ENCODE measurements at places on chromosomes 11 and 22.

DNA sequence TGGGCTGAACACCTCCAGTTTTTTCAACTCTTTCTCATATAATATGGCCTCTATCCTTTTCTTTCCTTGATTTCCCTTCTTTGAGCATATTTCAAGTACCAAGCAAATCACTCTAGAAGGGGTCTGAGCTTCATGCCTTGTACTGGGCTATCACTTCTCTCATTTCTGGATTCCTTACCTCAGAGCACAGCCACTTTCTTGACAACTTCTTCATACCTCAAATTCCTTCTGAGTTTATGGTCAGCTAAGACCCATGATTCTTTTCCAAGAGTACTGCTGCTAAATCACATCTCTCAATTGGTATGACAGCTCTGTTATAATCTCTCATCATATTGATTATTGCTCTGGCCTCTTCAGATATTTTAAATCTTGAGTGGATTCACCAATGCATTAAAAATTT, 224.8 kb upstream of the ZBED5 start:
- H3K27me3 ChIP-seq = no peaks in the 10 kb centered on the region
- H3K36me3 ChIP-seq = no peaks in the 10 kb centered on the region
- no peaks in the 10 kb centered on the region for H3K4me1 ChIP-seq
- DNase-seq = no peak
- H3K4me3 ChIP-seq = no peak overlapping the region

DNA sequence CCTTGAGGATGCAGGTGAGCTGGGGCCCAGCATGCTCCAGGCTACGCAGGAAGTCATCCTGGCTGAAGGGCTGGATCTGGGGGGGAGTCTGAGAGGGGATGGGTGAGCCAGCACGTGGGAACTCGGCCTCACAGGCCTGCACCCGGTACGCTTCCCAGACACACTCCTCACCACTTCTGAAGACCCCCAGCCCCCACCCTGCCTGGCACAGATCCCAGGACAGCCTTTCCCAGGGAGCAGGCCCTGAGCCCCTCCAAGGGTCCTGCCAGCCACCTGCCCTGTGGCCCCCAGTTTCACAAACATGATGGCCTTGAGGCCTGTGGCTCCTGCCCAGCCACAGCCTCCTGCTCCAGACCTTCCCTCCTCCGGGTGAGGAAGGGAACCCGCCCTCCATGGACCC, 5.6 kb upstream of the PLXNB2 start:
- H3K27ac ChIP-seq = no peak overlapping the region
- DNase-seq = no peak
- no peak overlapping the region for H3K4me3 ChIP-seq
- no peaks in the 10 kb centered on the region for H3K27me3 ChIP-seq
- H3K36me3 ChIP-seq = no peaks in the 10 kb centered on the region
- peaks cover 24% of the 10 kb centered on the region for H3K4me1 ChIP-seq

- no peak for DNase-seq
- H3K27me3 ChIP-seq = peaks cover 14% of the 10 kb centered on the region
- H3K27ac ChIP-seq = no peak overlapping the region
- no peaks in the 10 kb centered on the region for H3K4me1 ChIP-seq
Measured at GRCh38 chr22:49203091-49203858, 624.4 kb downstream of the BRD1 start.

DNA sequence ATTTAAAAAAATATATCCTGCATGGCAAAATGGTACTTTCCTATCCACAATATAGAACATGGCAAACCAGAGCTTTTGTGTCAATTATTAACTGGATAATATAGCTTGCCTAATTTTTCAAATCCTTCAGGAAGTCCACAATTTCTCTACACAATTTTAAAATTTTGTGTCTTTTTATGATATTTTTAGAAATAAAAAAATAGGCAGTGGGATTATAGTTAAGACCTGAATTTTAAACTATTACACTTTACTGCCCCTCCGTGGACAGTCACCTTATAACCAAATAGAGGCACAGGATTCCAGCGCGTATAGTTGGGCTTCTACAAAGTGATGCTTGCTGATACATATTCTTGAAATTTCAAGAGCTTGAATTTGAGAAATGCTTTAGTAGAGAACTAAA, 2.1 kb upstream of the DMC1 start:
- peak; percentile 78 for DNase-seq
- no peak overlapping the region for H3K27ac ChIP-seq
- H3K27me3 ChIP-seq = no peaks in the 10 kb centered on the region
- no peak overlapping the region for H3K4me3 ChIP-seq
- H3K4me1 ChIP-seq = peaks cover 7% of the 10 kb centered on the region
- H3K36me3 ChIP-seq = no peaks in the 10 kb centered on the region
